ENCODE measurements at places on chromosomes 7 and 10. TPM values are rescaled to one million over a fixed set of nuclear protein-coding genes. Genes with fewer than 3 reads are reported as not detected.

The MRLN gene
- not detected for total RNA-seq

DNA sequence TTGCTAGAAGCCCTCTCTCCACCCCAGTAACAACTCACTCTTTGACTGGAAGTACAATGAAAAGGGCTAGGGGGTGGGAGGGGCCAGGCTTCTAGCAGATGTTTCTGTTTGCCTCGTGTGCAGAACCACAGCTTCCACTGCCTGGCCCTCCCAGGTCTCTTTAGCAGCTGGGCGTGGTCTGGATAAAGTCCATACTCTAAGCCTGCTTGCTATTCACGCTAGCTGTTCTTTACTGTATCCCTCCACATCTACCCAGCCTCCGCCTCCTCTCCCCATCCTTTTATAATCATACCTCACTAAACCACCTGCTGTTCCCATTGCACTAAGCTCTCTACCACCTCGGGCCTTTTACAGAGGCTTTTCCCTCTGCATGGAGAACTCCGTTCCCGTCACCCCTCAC, 288.8 kb downstream of the CAMK1D start:
- H3K4me1 ChIP-seq, result no peaks in the 10 kb centered on the region
- H3K36me3 ChIP-seq, result no peaks in the 10 kb centered on the region
- H3K27me3 ChIP-seq, result no peaks in the 10 kb centered on the region
- no peak overlapping the region for H3K27ac ChIP-seq

- H3K27ac ChIP-seq, result no peak overlapping the region
- no peaks in the 10 kb centered on the region for H3K27me3 ChIP-seq
- H3K4me3 ChIP-seq, result no peak overlapping the region
- no peaks in the 10 kb centered on the region for H3K36me3 ChIP-seq
Measured at GRCh38 chr10:101301111-101301731, 52.7 kb upstream of the BTRC start.

GRCh38 chr10:114708717-114709335, 50.8 kb upstream of the ABLIM1 start:
- DNase-seq, result no peak
- no peak overlapping the region for H3K27ac ChIP-seq
- H3K27me3 ChIP-seq, result no peaks in the 10 kb centered on the region
- peaks cover 7% of the 10 kb centered on the region for H3K4me1 ChIP-seq
- H3K4me3 ChIP-seq, result no peak overlapping the region

Data from thoracic aorta (tissue), 2 donors.